NT2/D1 (cell line): ENCODE measurements at places on chromosomes 4 and X.

GRCh38 chr4:113411496-113411938, 350.0 kb downstream of the CAMK2D start:
- DNase-seq = no peak

DNA sequence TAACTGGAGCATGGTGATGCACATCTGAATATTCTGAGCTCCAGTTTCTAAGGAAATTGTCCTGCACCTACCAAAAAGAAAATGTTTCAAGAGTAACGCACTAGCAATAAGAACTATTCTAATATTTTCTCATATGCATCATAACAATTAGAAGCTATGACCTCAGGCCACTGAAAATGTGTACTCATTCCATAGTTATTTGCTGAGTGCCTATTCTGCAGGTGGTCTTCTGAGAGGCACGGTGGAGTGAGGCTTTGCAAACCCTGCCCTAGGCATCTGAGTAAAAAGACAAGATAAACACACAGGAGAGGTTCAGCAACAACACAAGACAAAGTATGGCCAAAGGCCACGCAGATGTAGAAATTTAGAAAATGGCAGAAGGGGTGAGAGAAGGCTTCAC, 23.7 kb downstream of the SLC10A6 start:
- no peak for DNase-seq

DNA sequence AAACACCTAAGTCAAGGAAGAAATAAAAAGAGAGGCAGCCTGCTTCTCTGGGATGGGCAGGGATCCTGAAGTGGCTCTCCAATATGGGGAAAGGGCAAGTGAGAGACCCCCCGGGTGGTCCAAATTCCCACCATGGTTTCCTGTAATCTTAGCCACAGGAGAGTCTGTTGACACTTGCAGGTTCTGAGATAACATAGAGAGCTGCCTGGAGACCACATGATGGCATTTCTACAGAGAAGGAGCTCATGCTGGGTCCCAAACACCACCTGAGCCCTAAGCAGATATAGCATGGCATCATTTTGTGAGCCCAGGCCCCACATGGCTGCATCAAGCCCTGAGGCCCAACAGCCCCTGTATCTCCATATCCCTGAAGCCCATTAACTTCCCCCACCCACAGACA, 26.1 kb downstream of the PABPC1L2B start:
- no peak for DNase-seq

GRCh38 chrX:53056292-53056691, 7.7 kb downstream of the GPR173 start:
- no peak for DNase-seq
